Fibroblast of skin of right quadriceps (primary cell): ENCODE measurements at places on chromosomes 6 and 20.

- no peak for DNase-seq
Measured at GRCh38 chr6:18025596-18025995, 38.2 kb upstream of the KIF13A start.

GRCh38 chr20:7362601-7363000 is 577.7 kb downstream of the HAO1 start:
- DNase-seq, result no peak

GRCh38 chr20:41094353-41095055 is 42.8 kb upstream of the PLCG1 start:
- peak; percentile 40 for DNase-seq

DNA sequence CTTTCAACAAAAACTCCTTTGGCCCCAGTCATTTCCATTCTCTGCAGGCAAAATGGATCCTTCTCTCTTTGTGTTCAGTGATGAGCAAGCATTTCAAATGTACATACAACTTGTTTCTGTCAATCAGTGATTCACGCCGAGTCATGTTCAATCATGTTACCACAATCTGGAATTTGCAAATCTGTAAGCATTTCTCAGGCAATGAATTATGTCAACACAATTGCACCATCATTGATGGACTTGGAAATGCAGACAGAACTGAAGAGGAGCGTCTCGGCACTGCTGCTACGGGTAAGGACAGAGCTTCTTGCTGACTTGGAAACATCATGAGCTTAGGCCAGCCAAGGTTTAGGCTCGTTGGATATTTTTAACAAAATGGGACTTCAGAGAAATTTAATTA is 132.8 kb upstream of the AGPAT4 start:
- peak; percentile 96 for DNase-seq

GRCh38 chr6:14212020-14212419 is 94.4 kb downstream of the CD83 start:
- no peak for DNase-seq

DNA sequence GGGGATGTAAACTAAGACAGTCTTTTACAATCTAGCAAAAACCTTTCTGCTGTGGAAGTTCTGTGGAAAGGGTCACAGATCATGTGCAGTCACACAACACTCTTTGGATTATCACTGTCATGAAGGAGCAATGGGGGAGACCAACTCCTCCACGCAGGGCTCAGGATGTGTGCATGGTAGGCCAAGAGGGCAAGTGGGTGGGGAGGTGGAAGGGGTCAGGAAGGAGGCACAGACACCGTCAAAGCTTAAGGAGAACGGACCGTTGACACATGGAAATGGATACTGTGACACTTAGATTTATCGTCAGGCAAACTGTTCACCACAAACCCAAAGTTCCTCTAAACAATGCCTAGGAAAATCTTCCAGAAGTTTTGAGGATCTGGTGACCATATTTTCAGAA is 215.8 kb downstream of the PAX1 start:
- no peak for DNase-seq

- DNase-seq, result no peak
Measured at GRCh38 chr20:13236990-13237720, 16.1 kb downstream of the ISM1 start.

DNA sequence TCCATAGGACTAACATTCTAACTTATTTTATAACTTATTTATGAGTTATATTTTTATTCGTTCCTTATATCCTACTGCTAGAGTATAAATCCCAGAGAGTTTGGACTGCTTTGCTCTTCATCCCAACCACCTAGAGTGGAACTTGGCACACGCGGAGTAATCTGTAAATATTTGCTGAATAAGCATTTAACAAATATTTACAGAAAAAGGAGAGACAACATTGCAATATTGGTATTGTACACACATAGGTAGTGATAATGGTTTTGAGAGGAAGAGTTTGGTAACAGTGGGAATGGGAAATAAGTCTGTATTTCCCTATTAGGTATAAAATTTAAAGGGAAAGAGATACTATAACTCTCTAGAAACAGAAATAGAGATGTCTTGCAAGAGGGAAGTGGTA is 634.8 kb upstream of the CITED2 start:
- DNase-seq, result no peak

- peak; percentile 31 for DNase-seq
Measured at GRCh38 chr6:29847871-29848630, 20.4 kb downstream of the HLA-G start.
